ENCODE measurements at places on chromosomes 12 and 14.
A peak's percentile ranks its signal among the peaks of the same experiment; 100 is the strongest.

DNA sequence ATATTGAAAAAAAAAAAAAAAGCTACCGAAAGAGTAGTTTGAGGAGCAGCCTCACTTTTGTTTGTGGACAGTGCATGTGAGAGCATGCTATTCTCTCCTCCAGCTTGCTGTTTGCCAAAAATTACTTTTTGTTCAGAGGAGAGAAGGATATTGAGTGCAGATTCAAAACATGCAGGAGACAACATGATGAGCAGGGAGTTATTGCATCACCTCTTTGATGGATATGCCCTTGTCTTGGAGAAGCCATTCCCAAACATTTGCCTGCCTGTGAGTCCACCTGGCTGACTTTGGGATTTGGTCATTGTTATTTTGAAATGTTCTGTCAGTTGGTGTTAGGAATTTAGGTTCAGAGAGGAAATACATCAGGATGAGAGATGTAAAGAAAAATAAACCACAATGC lies 2.4 kb downstream of the C12orf75 start:
- DNase-seq = no peak

- no peak for DNase-seq
Measured at GRCh38 chr12:127781336-127781735, 485.6 kb upstream of the TMEM132C start.

DNA sequence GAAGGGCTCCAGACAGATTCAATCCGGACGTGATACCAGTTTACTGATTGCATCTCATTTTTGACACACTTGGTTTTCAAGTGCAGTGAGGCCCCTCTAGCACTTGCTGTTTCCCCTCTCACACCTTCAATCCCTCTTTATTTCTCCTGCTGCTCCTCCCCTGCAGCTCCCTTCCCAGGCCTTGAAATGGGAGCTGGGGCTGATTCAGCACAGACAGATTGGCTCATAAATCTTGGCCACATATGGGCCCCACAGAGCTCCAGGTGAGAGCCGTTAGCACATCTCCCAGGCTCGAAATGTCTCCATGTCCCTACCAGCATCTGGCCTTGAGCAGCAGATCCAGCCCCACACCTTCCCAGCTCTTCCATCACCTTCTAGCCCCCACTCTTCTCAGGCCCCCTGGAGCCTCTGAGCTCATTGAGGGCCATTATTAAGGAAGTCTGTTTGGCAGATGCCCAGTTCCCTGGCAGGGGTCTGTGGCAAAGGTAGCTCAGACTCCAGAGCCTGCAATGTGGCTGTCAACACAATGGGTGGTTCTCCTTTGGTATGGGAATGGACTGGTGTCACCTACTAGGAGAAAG lies 220.3 kb upstream of the FKBP4 start:
- DNase-seq = no peak

GRCh38 chr12:29902043-29902442 lies 118.3 kb upstream of the TMTC1 start:
- DNase-seq = no peak

- no peak for DNase-seq
Measured at GRCh38 chr12:26280869-26281268, 85.5 kb downstream of the SSPN start.

- DNase-seq = no peak
Measured at GRCh38 chr14:33897878-33898535, 52.9 kb downstream of the EGLN3 start.

DNA sequence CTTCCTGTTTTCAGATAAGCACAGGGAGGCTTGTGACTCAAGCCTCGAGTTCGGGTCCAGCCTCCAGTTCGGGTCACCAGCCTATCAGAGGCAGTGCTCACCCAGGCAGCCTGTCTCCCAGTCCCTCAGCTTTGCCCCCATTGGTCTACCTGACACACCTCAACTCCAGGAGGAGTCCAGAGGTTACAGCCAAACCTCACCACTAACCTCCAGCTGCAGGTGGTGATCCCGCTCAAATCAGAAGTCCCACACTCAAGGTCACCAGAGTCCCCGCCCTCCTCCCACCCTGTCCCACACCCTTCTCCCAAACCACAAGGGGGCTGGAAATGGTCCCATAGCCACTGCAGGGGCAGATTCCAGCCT lies 42.1 kb downstream of the KDM2B start:
- no peak for DNase-seq

GRCh38 chr12:67382241-67382871 lies 113.2 kb downstream of the CAND1 start:
- no peak for DNase-seq

- DNase-seq = no peak
Measured at GRCh38 chr12:63918800-63919300, 74.3 kb downstream of the SRGAP1 start.

DNA sequence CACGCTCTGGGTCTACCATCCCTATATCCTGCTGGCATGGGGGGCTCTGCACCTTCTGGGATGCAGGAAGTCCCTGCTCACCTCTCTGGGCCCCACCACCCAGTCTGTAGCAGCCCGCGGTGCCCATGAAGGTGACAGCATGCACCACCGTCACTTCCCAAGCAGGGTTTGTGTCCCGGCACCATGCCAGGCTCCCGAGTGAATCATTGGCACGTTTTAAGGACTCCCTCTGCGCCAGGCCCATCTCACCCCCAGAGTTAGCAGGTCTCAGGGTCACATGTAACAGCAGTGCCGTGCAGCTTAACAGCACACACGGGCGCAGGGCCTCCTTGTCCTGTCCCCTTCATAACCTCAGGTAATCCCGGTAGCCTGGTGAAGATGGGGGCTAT lies 19.9 kb downstream of the SETD1B start:
- no peak for DNase-seq

DNA sequence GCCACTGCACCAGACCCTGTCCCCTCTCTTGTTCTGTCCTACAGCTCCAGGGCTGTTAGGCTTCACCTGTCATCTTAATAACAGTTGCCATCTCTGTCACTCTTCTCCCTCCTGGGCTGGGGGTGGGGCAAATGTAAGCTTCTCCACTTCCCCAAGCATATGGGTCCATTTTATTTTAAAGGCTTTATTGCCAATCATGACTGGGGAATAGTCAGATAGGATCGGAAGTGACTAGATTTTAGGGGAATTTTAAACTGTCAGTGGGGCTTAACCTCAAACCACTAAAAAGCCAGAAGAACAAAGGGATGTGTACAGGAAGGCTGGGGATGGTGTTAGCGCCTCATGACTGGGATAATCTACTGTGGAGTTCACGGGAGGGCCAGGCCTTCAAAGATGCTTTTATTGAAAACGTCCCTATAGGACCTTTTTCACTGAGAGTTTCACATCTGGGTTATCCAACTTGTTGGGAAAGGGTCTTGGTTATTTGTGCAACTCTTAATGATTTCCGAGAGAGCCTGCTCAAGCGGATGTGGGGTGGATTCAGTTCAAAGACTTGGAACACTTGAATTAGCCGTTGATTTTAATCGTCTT lies 41.6 kb downstream of the CHST11 start:
- peak; percentile 40 for DNase-seq

GRCh38 chr12:18221726-18222125 lies 39.6 kb upstream of the PIK3C2G start:
- DNase-seq = no peak

All from T follicular helper cell (primary cell).